RPMI8226 (cell line): ENCODE measurements at places on chromosomes 1 and 21.

- no peak for DNase-seq
Observed at GRCh38 chr21:29172282-29172681, 41.8 kb downstream of the MAP3K7CL start.

DNA sequence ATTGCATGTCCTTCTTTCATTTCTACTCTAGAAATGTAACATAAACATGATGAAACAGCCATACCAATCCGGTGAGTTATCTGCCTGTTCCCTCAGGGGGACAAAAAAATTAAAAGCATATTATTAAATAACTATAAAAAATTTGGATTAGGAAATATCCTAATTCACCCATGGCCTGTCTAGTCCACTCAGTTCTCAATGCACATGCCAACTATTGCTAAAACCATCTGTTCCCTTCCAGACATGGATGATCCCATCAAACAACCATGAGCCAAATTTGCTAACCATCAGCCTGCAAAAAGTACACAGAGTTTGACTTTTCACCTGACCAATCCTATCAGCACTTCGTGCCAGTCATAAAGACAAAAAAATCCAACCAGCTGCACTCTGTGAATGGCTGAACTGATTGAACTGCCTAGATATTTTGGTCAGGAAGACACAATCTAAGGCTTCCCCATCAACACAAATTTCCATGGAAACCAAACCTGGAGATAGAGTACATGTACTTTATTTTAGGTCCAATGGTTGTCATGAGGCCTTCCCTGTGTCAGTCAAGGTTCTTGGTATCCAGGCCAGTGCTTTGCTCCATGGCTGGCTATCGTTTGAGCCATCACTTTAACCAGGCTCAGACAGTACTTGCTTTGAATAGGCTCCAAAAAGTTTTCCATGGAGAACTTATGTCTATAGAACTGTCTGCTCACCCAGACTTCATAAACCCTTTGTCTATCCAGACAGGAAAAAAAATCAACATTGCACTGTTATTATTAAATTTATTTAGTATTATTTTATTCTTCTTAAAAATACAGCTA is 570.8 kb downstream of the LTN1 start:
- DNase-seq: no peak

- no peak for DNase-seq
Observed at GRCh38 chr1:208921259-208921658, 662.3 kb upstream of the CAMK1G start.

GRCh38 chr1:77468257-77468948 is 186.6 kb downstream of the AK5 start:
- no peak for DNase-seq

DNA sequence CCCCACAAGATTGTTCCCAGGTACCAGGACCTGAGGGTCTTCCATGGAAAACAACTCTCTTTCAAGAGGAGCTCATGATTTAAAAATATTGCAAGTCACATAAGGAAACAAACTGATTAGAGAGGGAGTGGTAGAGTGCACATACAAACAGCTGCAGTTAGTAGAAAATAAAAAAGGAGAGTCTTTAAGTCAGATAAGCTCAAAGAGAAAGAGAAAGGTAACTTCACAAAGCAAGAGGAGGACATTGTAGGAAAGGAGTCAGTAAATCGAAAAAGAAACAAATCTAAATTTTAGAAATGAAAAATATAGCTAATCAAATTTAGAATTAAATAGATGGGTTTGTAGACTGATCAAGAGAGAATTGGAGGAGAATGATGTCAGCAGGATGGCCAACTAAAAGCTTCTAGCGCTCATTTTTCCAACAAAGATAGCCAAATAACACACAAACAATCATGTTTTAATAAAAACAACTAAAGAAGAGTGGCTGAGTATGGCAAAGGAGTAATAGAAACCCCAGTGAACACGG is 86.1 kb upstream of the CD53 start:
- peak; percentile 8 for DNase-seq
